ENCODE measurements at places on chromosomes 7 and 10. TPM values are rescaled to one million over a fixed set of nuclear protein-coding genes. Genes with fewer than 3 reads are reported as not detected.
A peak's percentile ranks its signal among the peaks of the same experiment; 100 is the strongest.

- no peaks in the 10 kb centered on the region for H3K36me3 ChIP-seq
- H3K27me3 ChIP-seq: no peaks in the 10 kb centered on the region
- no peak overlapping the region for H3K27ac ChIP-seq
- peak; percentile 21 for DNase-seq
These were observed 67.7 kb downstream of the ELAPOR2 start for GRCh38 chr7:86991771-86992191.

DNA sequence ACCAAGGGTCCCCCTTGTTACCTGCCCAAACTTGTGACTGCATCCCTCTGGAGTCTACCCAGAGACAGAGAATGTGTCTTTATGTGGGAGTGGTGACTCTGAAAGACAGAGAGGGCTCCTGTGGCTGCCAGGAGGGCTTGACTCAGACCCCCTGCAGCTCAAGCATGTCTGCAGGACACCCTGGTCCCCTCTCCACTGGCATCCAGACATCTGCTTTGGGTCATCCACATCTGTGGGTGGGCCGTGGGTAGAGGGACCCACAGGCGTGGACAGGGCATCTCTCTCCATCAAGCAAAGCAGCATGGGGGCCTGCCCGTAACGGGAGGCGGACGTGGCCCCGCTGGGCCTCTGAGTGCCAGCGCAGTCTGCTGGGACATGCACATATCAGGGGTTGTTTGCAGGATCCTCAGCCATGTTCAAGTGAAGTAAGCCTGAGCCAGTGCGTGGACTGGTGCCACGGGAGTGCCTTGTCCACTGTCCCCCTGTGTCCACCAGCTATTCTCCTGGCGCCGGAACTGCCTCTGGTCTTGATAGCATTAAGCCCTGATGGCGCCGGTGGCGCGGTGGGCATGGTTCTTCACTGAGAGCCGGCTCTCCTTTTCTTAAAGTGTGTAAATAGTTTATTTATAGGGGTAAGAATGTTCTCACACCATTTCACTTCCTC is 19.4 kb upstream of the SH2D4B start:
- H3K27ac ChIP-seq: no peak overlapping the region
- H3K36me3 ChIP-seq: peaks cover 9% of the 10 kb centered on the region
- H3K4me3 ChIP-seq: no peak overlapping the region

GRCh38 chr7:44373418-44373740 is 48.0 kb upstream of the CAMK2B start:
- H3K27me3 ChIP-seq: no peaks in the 10 kb centered on the region
- no peak for DNase-seq
- H3K36me3 ChIP-seq: no peaks in the 10 kb centered on the region

GRCh38 chr10:79380125-79380945 is 33.1 kb downstream of the PPIF start:
- no peak for DNase-seq
- peaks cover 8% of the 10 kb centered on the region for H3K36me3 ChIP-seq
- no peaks in the 10 kb centered on the region for H3K27me3 ChIP-seq
- no peak overlapping the region for H3K4me3 ChIP-seq
- H3K27ac ChIP-seq: peak overlapping the region; percentile 44

DNA sequence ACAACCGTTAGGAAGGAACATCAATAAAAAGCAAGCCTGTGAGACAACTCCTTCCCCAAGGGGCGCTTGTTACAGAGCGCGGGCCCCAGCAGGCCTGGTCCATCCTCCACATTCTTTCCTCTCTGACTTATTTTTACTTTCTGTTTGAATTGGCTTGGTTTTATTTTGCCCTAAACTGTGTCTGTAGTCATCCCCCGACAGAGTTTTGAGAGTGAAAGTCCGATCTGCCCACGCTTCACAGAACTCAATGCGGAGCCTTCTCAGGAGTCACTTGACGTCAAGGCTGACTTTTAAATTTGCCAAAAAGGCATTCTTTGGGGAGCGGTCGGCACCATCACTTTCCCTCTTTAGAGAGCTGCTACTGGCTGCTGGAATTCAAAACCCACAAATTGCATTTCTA is 150.1 kb upstream of the KLF6 start:
- H3K4me1 ChIP-seq: no peaks in the 10 kb centered on the region
- H3K4me3 ChIP-seq: peak overlapping the region; percentile 30
- peak; percentile 95 for DNase-seq
- H3K27ac ChIP-seq: peak overlapping the region; percentile 92

The TAC1 gene
- under 0.01 TPM for total RNA-seq

The POT1 gene
- 49.5 TPM for total RNA-seq

The PARP12 gene
- total RNA-seq: 24.9 TPM

The VPS41 gene
- total RNA-seq: 91.9 TPM

The NEUROG3 gene
- not detected for total RNA-seq

DNA sequence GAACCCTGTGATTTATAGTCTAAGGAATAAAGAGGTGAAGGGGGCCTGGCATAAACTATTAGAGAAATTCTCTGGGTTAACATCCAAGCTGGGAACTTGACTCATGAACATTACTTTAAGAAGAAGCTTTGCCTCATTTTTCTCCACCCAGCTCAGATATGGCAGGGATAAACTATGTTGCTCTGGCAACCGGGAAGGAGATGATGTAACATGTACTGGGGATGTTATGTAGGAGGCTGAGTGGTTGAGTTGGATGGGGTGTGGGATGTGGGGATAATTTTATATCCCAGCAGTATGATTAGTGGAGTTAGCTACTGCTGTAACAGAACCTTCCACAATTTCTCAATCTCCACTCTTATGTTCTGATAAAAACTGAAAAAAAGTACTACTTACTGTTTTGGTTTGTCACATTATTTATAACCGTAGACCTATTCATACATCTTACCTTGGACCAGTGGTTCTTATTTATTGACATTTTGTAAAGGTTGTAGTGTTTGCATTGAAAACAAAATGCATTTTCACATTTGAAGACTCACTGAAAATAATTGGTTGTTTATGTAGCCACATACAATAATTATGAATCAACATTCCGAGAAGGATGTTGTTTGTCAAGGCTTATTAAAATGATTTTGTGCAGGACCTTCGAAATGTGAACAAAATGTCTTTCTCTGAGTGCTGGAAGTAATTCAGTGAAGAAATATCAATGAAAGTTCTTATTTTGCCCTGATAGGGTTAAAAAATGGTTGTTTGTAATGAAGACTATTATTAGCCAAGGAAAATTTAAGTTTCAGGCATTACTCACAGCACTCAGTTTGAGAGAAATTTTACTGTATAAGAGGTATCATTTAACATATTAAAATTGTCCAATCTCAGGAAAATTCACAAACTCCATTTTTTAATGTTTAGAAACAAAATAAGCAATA is 1.3 kb downstream of the OR2F2 start:
- peak; percentile 80 for DNase-seq
- peaks cover 6% of the 10 kb centered on the region for H3K4me1 ChIP-seq
- H3K27ac ChIP-seq: peak overlapping the region; percentile 65
- no peak overlapping the region for H3K4me3 ChIP-seq
- no peaks in the 10 kb centered on the region for H3K27me3 ChIP-seq
- no peaks in the 10 kb centered on the region for H3K36me3 ChIP-seq

DNA sequence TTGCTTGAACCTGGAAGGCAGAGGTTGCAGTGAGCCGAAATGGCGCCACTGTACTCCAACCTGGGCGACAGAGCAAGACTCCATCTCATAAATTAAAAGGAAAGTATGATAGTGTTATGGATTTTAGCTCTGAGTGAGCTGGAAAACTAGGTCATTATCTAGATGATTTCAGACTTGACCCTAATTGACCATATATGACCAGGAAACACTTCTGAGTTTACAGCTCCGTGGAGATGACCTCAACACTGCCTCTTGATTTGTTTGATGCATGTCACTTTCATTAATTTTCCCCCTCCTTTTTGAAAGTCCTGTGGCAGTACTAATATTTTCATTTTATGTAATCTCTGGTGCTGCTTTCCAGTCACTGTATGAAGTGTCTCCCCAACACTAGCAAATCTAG is 7.8 kb upstream of the SEC61A2 start:
- H3K4me1 ChIP-seq: no peaks in the 10 kb centered on the region
- no peak overlapping the region for H3K4me3 ChIP-seq
- no peaks in the 10 kb centered on the region for H3K27me3 ChIP-seq
- no peak overlapping the region for H3K27ac ChIP-seq
- no peak for DNase-seq

- H3K4me3 ChIP-seq: no peak overlapping the region
- no peaks in the 10 kb centered on the region for H3K4me1 ChIP-seq
- no peak overlapping the region for H3K27ac ChIP-seq
- H3K27me3 ChIP-seq: no peaks in the 10 kb centered on the region
- H3K36me3 ChIP-seq: no peaks in the 10 kb centered on the region
These were observed 362.7 kb downstream of the GLRX3 start for GRCh38 chr10:130498934-130499333.

GRCh38 chr10:22821501-22821900 is 106.4 kb upstream of the ARMC3 start:
- H3K4me3 ChIP-seq: no peak overlapping the region
- peaks cover 15% of the 10 kb centered on the region for H3K4me1 ChIP-seq
- no peaks in the 10 kb centered on the region for H3K36me3 ChIP-seq
- peak; percentile 92 for DNase-seq

GRCh38 chr10:48462482-48463020 is 142.3 kb downstream of the ARHGAP22 start:
- DNase-seq: no peak
- peaks cover 2% of the 10 kb centered on the region for H3K4me1 ChIP-seq
- H3K36me3 ChIP-seq: peaks cover 4% of the 10 kb centered on the region
- no peak overlapping the region for H3K27ac ChIP-seq

GRCh38 chr7:139942636-139943035 is 113.6 kb downstream of the TBXAS1 start:
- peak; percentile 45 for DNase-seq
- H3K27me3 ChIP-seq: peaks cover 13% of the 10 kb centered on the region
- H3K27ac ChIP-seq: no peak overlapping the region
- no peaks in the 10 kb centered on the region for H3K36me3 ChIP-seq
- no peak overlapping the region for H3K4me3 ChIP-seq
- H3K4me1 ChIP-seq: no peaks in the 10 kb centered on the region

The TRPV5 gene
- not detected for total RNA-seq

DNA sequence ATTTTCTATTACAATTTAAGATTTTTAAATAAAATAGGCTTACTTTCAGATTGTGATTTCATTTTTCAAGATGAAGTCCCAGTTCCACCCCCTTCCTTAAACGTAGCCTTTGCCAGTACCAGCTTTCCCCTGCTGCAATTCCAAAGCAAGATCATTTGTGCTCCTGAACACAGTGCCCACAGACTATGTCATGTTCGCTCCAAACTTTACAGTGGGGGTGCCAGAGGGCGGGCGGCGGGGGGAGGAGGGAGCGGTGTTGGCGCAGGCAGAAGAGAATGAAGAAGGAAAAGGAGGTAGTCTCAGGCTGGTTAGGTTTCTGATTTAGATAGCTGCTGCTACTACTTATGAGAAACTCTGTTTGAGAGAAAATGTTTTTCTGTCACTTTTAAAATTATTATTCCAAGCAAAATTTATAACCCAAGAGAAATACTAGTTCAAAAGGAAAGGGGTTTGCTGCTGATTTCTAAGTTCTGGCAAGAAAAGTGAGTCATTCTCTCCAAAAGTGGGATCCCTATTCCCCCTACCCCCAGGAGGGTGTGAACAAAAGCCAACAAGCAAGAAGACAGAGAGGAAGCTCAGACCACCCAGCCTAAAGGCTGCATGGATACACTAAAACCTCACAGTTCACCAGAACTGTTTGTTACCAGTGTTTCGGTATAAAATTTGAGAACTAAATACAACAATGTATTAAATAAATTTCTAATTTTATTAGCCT is 109.6 kb downstream of the SRPK2 start:
- H3K4me3 ChIP-seq: no peak overlapping the region
- no peaks in the 10 kb centered on the region for H3K27me3 ChIP-seq
- no peaks in the 10 kb centered on the region for H3K4me1 ChIP-seq
- DNase-seq: peak; percentile 38
- H3K27ac ChIP-seq: no peak overlapping the region
- H3K36me3 ChIP-seq: no peaks in the 10 kb centered on the region

DNA sequence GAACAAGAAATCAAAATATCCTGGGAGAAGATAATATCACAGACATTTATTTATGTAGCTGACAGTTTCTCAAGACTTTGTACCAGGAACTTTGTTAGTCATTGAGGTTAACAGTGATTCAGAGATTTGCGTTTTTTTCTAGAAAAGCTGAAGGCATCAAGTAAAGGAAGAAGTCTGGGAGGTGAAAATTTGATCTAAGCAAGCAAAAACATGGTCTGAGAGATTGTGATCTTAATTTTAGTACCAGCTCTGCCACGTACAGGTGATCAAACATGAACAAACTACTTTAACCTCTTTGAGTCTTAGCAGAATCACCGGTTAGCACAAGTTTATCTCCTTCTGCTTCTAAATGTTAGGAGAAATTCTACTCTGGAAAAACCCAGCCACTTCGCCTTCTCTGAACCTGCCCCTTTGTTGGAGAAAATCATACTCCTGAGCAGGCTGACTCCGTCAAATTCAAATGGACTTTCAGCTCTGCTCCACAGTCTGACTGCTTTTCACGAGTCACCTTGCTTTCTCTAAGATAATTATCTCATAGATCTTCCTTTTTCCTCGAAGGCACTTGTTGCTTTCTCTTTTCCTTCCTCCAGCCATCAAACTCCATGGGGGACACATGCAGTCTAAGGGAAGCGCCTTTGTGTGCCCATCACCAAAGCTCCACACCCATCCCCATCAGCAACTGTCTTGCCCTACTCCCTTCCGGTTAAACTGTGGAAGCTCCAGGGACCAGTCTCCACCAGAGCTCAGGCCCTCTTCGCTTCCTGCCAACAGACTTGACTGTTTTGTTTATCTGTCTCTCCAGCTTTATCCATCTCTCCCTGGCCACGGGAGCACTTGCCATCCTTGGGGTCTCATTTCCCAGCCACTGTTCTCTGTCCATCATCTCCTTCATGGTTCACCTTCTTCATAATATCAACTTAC is 86.3 kb downstream of the PRKCQ start:
- H3K4me1 ChIP-seq: no peaks in the 10 kb centered on the region
- no peak overlapping the region for H3K27ac ChIP-seq
- no peaks in the 10 kb centered on the region for H3K27me3 ChIP-seq
- no peaks in the 10 kb centered on the region for H3K36me3 ChIP-seq
- no peak overlapping the region for H3K4me3 ChIP-seq

DNA sequence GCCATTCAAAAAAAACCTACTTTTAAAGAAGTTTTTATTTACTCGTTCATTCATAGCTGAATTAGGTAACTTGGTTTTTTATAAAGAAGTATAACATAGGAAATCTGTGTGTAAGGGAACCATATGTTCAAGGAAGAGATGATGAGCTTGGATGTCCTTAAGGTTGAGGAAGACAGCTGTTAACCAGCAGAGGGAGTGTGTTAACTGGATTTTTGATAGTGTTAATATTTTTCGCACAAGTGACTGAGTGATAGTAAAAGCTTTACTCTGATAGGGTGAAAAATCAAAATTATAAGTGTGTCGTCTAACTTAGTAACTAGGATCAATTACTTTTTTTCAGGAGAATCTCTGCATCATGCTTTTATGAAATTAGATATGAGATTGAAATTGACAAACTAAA is 134.7 kb downstream of the ARL5B start:
- H3K4me1 ChIP-seq: no peaks in the 10 kb centered on the region

- H3K36me3 ChIP-seq: no peaks in the 10 kb centered on the region
- H3K4me1 ChIP-seq: peaks cover 4% of the 10 kb centered on the region
- peak overlapping the region; percentile 89 for H3K27ac ChIP-seq
These were observed 70.3 kb upstream of the KMT2E start for GRCh38 chr7:104943502-104944343.

DNA sequence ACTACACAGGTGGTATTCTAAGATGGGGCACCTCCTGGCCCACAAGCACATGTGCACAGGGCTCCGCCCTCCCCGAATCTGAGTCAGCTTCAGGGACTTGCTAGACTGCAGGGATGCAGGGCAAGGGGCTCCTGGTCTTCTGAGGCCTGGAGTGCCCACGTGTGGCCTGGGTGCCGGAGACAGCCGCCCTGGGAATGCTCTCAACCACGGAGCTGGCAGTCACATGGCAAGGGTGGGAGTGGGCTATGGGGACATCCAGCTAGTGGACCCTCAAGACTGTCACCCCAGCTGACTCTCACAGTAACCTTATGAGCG is 42.7 kb downstream of the CFAP46 start:
- no peaks in the 10 kb centered on the region for H3K4me1 ChIP-seq
- H3K4me3 ChIP-seq: no peak overlapping the region
- H3K36me3 ChIP-seq: no peaks in the 10 kb centered on the region
- no peaks in the 10 kb centered on the region for H3K27me3 ChIP-seq
- no peak overlapping the region for H3K27ac ChIP-seq
- DNase-seq: no peak

The EPHA1 gene
- under 0.01 TPM for total RNA-seq

Measured in fibroblast of lung (primary cell).